ENCODE measurements at places on chromosomes 2 and 18. TPM values are rescaled to one million over a fixed set of nuclear protein-coding genes. Genes with fewer than 3 reads are reported as not detected.

Gene POU3F3
- under 0.01 TPM for total RNA-seq

Gene GPR45
- not detected for total RNA-seq

Gene SIX2
- total RNA-seq, result 5.3 TPM

Gene FAM110C
- total RNA-seq, result 21.4 TPM

Gene STPG4
- not detected for total RNA-seq

Gene FHOD3
- 14.7 TPM for total RNA-seq

Gene PIGN
- 47.1 TPM for total RNA-seq

Gene ANXA4
- 59.3 TPM for total RNA-seq

Gene CACNB4
- total RNA-seq, result under 0.01 TPM

Gene MYCN
- total RNA-seq, result not detected

Gene LNPK
- 33.3 TPM for total RNA-seq

All from tracheal epithelial cell (primary cell).